ENCODE measurements at places on chromosomes 1 and 21.

DNA sequence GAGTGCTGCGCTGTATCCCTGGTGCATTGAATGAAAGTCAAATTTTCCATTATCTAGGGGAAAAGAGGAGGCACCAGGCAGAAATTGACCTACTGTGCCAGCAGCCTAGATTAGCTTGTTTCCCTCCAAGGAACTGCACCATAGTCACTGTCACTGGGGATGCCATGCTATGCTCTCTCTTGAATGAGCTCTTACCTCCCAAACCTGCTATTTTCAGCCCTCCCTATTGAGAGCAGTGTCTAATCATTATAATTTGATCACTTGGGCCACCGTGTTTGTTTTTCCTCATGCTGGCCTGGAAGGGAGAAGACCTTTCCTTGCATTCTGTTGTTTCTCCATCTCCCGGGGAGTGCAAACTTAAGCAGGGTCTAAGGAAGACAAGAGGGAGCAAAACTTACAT is 492.9 kb downstream of the SIPA1L2 start:
- DNase-seq: no peak

- no peak for DNase-seq
Observed at GRCh38 chr1:234780531-234781162, 170.7 kb upstream of the IRF2BP2 start.

DNA sequence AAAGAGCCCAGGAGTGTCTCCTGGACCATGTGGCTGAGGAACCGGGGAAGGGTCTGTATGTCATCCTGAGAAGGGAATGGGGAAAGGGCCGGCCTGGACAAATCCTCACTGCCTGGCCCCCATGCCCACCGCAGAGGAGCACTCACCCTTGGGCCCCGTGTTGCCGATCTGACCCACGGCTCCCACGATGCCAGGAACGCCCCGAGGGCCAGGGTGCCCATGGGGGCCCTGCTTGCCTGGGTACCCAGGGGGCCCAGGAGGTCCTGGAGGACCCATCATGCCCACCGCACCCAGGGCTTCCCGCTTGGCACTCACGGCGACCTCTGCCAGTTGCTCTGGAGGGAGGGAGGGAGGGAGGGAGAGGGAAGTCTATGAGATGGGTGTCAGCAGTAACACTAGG is 14.6 kb downstream of the COL9A2 start:
- DNase-seq: no peak

DNA sequence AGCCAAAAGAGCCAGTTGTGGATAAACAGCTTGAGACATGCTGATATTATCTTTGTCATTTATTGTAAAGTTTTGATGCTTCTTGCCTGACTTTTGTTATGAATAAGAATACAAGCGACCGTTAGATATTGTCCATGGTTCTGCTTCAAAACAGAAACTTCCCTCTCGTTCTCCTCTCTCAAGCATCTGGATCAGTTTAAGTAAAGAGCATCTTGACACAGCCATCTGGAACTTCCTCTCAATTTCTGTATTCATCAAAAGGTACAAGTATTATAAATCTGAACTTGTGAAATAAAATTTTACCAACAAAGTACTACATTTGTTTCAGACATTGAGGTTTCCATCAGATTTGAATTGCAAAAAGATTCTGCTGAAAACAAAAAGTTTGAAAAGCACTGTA is 36.4 kb upstream of the CLDN14 start:
- no peak for DNase-seq

GRCh38 chr1:179925922-179926849 is 28.4 kb upstream of the CEP350 start:
- no peak for DNase-seq

GRCh38 chr1:3003941-3004270 is 17.4 kb upstream of the ACTRT2 start:
- no peak for DNase-seq

- DNase-seq: no peak
Observed at GRCh38 chr21:16840538-16840937, 672.3 kb upstream of the CXADR start.

GRCh38 chr1:212944229-212944901 is 6.0 kb upstream of the VASH2 start:
- no peak for DNase-seq

DNA sequence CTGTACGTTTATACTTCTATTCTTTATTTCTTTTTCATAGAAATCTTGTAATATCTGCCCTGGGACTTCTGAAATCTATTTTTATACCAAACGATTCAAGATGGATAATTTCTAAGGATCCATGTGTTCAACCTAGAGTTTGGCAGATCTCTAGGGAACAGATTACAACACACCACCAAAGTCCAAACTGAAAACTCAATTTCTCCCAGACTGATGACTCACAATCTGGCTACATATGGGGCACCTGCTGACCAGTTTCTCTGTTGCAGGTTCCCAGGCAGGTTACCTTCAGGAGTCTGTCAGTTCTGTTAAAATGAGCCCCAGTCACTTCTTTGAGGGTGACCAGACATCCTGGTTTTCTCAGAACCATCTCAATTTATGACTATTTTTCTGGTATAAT is 439.4 kb downstream of the GPATCH2 start:
- no peak for DNase-seq

- no peak for DNase-seq
Observed at GRCh38 chr1:188715566-188715965, 1762.1 kb downstream of the BRINP3 start.

- DNase-seq: no peak
Observed at GRCh38 chr1:173436841-173437428, 40.2 kb upstream of the PRDX6 start.

DNA sequence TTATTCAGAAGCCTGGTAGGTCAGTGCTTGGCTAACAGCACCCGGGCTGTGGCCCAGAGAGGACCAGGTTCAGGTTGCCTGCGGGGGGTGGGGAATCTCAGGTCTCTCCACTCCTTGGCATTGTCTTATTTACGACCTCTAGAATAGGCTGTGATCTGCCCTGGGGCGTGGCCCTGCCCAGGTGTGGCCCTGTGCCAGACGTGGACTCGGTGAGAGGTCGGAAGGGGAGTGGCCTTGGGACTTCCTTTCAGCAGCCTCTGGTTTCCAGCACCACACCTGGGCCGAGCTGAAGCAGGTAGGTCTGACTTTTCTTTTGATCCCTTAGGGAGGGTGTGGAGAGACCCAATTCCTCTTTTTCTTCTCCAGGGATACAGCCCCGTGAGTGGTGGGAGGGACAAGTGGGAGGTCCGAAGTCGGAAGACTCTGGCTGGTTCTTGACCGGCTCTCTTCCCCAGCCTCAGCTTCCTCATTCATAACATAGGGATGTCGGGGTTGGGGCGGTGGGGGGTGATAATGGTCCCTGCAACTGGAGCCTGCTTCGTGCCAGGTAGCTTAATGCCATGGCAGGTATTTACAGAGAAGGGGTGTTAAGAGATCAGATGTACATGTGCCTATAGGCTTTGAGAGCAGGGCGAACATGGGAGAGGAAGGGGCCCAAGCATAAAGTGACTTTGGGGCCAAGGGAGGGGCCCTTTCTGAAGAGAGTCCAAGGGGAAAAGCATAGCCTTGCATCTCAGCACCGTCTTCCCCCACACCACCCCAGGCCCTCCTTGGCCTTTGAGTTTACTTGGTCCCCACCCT is 16.5 kb downstream of the ACOT11 start:
- DNase-seq: no peak

DNA sequence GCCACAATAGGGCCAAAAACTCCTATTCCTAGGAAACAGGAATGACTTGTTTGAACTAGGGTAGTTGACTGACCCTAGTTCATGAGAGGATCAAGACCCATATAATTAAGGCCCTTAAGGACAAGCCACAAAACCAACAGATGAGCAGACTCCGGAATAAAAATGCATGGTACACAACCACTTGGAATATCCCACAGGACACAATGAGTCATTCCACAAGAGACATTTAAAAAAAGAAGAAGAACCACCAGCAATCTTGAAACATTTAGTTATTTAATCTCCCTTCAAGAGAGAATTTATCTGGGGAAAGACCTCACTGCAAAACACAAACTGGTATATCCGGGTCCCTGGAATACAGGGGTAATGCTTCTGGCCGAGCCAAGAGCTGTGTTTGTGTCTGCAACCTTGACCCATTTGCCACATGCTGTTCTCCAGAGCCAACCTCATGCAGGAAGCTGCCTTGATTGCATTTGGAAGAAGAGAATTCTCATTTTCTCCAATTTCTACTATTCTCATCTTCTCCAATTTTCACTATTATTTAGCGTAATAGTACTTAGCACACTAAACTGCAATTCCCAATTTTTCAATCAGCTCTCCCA is 135.5 kb downstream of the TGFBR3 start:
- no peak for DNase-seq

GRCh38 chr1:165014753-165015152 is 341.8 kb downstream of the LMX1A start:
- DNase-seq: no peak

Data from effector CD4-positive, alpha-beta T cell (primary cell).